Adipocyte (in vitro differentiated cells): ENCODE measurements at places on chromosomes 7 and 10.
A peak's percentile ranks its signal among the peaks of the same experiment; 100 is the strongest.

DNA sequence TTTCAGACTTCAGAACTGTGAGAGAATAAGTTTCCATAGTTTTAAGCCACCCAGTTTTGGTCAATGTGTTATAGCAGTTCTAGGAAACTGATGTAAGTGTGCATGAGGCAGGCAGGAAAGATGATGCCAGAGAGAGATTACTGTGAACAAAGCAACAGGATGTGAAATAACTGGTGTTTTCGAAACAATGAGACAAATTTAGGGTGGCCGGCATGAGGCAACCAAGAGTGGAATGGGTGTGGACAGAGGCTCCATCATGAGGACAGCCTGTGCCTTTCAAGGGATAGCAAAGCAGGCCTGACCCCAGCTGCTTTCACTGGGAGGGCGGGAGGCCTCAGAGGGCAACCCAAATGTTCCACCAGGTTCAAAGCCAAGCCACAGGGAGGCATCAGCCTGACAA lies 67.3 kb upstream of the UCN3 start:
- peak; percentile 52 for DNase-seq

GRCh38 chr7:88256906-88257305 lies 37.1 kb upstream of the SRI start:
- DNase-seq, result no peak

GRCh38 chr7:132298790-132299189 lies 277.5 kb downstream of the PLXNA4 start:
- peak; percentile 4 for DNase-seq

GRCh38 chr7:148620749-148621359 lies 30.3 kb downstream of the C7orf33 start:
- no peak for DNase-seq

DNA sequence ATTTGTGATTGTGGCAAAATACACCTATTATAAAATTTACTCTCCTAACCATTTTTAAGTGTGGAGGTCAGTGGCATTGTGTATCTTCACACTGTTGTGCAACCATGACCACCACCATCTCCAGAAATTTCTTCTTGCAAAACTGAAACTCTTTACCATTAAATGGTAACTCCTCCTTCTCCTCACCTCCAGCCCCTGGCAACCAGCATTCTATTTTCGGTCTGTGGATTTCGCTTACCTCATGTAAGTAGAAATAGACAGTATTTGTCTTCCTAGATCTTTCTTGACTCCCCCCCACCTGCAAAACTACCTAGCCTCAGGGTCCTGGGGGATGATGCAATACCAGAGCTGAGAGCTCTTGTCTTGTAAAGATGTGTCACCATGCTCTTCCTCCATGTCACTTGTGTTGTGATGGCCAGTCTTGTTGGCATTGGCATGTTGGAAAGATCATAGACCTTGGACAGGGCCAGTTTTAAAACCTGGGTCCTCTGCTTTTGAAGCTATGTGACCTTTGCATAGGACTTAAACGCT lies 71.1 kb upstream of the EMX2 start:
- DNase-seq, result no peak

- DNase-seq, result no peak
Observed at GRCh38 chr7:67006965-67007364, 10.3 kb downstream of the TYW1 start.

DNA sequence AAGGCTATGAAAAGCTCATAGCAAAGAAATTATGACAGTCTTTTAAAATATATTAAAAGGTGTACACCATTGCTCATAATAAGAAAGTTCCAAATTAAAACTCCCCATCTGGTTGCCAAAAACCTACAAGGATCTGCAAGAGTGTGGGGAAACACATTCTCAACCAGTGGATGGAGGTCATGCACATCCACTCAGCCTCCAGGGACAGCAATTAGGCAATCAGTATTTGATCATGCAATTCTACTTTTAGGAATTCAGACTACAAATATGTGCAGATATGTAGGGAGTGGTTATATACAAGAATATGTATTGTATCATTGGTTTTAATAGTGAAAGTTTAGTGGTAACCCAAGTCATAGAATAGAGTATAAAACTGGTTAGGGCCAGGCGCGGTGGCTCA lies 157.8 kb downstream of the FGFR2 start:
- DNase-seq, result no peak

GRCh38 chr7:151185762-151186639 lies 1.0 kb downstream of the ASB10 start:
- DNase-seq, result no peak

GRCh38 chr7:77606562-77606961 lies 69.5 kb downstream of the PTPN12 start:
- DNase-seq, result no peak

DNA sequence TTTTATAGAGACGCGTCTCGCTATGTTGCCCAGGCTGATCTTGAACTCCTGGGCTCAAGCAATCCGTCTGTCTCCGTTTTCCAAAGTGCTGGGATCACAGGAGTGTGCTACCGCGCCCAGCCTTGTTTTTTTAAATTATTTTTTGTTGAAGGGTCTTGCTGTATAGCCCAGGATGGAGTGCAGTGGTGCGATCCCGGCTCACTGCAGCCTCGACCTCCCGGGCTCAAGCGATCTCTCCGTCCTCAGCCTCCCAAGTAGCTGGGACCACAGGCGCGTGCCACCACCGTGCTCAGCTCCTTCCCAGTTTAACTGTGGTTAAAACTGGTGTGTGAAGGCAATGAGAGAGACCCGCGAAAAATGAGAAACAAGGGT lies 11.0 kb upstream of the HNRNPF start:
- DNase-seq, result no peak
